ENCODE measurements at places on chromosomes 2 and 18.

DNA sequence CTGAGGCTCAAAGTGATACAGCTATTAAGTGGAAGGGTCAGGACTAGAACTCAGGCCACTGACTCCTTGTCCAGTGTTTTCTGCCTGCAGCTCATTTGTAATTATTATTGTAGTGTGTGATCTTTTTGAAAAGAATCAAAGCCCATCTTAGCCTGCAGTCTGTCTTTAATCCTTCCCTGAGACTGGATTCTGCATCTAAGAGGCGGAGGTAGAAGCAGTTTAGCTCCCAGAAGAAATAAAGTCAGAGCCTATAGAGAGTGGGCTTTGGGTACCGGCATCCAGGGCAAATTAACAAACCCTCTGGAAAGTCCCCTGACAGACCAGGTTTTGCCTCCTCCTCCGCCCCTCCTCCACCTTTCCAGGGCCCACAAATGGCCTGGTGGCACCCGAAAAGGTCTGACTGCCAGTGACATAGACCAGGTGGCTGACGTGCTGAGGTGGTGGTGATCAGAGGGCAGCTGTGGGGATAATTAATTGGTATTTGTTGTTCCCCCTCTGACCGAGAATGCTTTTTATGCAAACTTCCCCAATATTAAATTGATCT, 2.2 kb upstream of the RAX start:
- DNase-seq, result no peak

DNA sequence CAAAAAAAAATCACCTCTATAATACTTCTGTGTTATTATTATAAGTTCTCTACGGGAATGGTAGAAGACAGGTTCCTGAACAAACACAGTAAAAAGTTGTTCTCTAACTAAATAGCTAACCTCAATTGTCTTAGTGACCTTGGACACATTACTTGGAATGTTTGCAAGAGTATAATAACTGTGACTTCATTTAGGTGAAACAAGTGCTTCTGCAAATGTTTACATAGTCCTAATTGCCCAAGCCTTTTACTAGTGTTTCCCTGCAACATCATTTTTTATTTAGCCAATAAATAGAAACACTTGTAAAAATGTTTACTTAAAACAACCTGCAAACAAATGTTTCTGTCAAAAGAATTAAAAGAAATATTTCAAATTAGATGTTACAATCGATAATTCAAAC, 9.9 kb downstream of the PLEKHM3 start:
- no peak for DNase-seq

GRCh38 chr2:33322612-33323011, 153.8 kb upstream of the RASGRP3 start:
- no peak for DNase-seq

- no peak for DNase-seq
Observed at GRCh38 chr2:29139152-29139551, 23.9 kb downstream of the CLIP4 start.

GRCh38 chr2:16081316-16082200, 141.2 kb downstream of the MYCN start:
- DNase-seq, result no peak

DNA sequence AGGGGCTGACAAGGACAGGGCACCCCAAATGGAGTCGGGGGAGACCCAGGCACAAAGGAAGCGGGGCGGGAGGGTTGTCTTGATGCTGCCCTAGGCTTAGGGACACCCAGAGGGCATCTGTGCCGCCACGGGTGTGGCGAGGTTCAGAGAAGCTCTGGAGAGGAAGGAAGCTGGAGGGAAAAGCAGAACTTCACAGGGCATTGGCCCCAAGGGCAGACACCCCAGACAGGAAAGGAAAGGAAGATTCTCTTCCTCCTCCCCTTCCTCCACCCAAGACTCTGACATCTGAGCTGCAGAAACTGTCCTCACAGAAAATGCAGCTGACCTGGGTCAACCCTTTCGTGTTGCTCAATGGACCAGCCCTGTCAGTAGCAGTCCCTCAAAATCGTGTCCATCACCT, 25.6 kb downstream of the DNMT3A start:
- DNase-seq, result no peak

GRCh38 chr2:51707625-51708024, 675.7 kb upstream of the NRXN1 start:
- no peak for DNase-seq

DNA sequence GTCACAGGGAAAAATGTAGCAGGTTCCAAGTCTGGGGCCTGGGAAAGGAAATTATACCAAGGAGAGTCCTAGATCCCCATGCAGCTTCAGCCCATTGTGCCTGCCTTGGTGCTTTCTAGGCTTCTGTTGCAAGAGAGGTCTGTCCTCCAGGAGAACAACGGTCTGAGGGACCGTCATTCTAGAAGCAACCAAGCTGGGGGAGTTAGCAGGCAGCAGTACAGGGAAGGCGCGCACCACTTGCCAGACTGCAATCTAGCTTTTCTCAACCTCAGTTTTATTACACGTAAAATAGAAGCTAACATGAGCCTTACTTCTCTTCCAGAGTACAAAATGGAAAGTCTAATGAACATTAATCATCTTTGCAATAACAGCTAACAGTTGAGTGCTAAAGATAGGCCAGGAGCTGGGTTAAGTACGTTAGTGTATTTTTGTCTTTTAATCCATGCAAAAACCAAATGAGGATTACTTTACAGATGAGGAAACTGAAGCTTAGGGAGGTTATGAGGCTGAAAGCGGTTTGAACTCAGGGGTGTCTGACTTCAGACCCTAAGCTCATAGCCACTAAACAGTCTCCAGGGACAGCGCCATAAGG, 1.9 kb downstream of the TCF23 start:
- no peak for DNase-seq

- no peak for DNase-seq
Observed at GRCh38 chr18:9933865-9934264, 20.0 kb downstream of the VAPA start.

DNA sequence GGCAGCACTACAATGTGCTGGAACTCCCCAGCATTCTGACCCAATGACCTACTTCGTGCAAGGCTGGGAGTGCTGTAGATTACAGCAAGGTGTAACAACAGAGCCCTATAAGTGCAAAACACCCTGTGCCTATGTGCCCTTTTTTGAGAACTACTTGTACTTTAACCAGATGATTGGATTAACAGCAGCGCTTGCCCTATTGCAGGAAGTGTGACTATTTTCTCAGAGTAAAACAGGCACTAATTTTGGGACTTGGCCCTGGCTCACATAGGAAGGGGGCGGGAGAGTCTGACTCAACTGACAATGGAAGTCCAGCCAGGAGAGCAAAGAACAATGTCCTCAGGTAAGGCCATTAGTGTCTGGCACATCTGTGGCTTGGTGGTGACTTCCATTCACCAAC, 35.6 kb upstream of the RNF125 start:
- no peak for DNase-seq

DNA sequence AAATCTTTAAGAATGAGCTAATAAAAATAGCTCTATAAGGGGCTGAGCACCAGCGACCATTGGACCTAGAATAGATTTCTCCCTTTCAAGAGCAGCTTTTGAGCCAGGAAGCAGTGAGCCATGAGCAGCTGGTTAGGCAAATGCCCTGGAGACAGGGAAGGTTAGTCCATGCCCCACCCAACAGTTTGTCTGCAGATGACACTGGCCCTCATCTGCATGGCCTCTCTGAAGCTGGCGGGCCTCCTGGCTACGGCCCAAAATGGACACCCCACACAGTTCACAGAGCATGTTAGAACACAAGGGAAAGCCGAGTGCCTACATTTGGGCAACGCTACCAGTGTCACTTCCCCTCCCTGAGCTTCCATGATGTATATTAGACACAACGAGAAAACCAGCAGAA, 201.1 kb downstream of the MGAT5 start:
- no peak for DNase-seq

Data from AG09309 (cell line).